Stimulated activated CD8-positive, alpha-beta memory T cell treated with anti-CD3 and anti-CD28 coated beads, Interleukin-2, amount 100 ng/mL, for 1 hour (primary cell): ENCODE measurements at places on chromosomes 7 and 10.

- DNase-seq: no peak
Observed at GRCh38 chr7:80413383-80413945, 98.4 kb downstream of the GNAT3 start.

DNA sequence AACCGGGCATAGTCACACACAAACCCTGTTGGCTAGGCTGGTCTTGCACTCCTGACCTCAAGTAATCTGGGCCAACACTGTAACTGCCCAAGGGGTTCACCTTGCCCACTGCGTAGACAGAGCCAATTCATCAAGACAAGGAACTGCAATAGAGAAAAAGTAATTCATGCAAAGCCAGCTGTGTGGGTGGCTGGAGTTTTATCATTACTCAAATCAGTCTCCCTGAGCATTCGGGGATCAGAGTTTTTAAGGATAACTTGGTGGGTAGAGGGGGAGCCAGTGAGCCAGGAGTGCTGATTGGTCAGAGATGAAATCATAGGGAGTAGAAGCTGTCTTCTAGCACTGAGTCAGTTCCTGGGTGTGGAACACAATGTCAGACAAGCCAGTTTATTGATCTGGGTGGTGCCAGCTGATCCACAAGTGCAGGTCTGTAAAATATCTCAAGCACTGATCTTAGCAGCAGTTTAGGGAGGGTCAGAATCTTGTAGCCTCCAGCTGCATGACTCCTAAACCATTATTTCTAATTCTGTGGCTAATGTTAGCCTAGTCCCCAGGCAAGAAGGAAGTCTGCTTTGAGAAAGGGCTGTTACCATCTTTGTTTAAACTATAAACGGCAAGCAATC, 15.6 kb upstream of the FXYD4 start:
- DNase-seq: no peak

GRCh38 chr7:53013925-53014324, 21.5 kb upstream of the POM121L12 start:
- DNase-seq: no peak

DNA sequence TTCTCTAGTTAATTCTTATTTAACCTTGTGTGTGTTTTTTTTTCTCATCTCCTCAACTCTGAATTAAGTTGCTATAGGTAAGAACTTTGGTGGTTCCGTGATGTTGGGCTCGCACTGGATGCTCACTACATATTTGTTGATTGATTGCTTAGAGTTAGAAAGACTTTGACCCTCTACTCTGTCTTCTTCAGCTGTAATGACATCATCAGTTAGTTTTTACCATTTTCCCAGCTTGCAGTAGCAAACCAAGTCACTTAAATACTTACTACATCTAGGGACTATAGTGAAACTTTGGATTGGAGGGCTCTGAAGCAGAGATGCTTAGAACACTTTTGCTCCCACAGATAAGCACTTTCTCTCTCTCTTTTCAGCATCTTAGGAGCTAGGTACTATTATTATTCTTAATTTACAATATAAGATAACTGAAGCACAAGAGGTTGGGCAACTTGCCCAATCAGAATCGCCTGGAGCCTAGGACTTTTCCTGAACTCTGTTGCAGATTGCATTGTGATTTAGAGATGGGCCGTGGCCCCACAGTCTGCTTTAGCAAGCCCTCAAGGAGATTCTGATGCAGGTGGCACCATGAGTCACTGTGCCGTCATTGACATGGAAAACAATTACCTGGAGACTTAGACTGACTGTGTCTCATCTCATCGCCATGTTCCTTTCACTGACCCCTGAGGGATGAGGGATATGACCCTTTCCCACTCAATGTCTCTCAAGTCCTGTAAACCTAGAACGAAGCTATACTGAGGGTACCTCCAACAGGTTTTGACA, 471.9 kb upstream of the PODXL start:
- DNase-seq: no peak

GRCh38 chr7:46186131-46186530, 265.1 kb upstream of the IGFBP3 start:
- DNase-seq: no peak

GRCh38 chr7:120732256-120732655, 125.7 kb downstream of the TSPAN12 start:
- no peak for DNase-seq

- no peak for DNase-seq
Observed at GRCh38 chr7:96080027-96080426, 241.9 kb downstream of the SLC25A13 start.

DNA sequence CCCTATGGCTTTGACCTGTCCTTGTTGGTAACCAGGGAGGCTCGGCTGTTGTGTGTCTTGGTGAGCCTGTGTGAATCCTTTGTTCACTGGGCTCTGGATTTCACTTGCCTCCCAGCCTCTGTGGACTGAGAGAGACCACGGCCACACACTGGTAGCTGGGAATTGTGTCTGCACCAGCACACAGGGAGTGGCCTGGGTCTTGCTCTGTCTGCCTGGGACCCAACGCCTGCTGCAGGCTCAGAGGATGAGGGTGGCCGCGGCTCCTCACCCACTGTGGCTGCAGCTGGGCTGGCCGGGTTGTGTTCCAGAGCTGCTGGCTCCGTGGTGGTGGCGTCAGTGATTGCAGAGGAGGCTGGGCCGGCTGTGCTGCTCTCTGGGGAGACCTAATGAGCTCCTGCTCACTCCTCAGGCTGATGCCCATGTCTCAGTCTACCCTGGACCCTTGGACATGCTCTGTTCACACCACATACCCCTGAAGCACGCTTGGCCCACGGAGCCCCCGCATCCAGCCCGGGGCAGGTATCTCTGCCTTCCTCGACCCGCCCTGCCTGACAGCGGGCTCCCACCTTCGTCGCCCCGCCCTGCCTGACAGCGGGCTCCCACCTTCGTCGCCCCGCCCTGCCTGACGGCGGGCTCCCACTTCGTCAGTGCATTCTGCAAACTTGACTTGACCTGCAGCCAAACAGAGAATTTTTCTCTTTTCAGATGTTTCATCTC, 328.5 kb downstream of the ADARB2 start:
- no peak for DNase-seq

- DNase-seq: no peak
Observed at GRCh38 chr10:47402641-47403301, 18.7 kb upstream of the ZNF488 start.

DNA sequence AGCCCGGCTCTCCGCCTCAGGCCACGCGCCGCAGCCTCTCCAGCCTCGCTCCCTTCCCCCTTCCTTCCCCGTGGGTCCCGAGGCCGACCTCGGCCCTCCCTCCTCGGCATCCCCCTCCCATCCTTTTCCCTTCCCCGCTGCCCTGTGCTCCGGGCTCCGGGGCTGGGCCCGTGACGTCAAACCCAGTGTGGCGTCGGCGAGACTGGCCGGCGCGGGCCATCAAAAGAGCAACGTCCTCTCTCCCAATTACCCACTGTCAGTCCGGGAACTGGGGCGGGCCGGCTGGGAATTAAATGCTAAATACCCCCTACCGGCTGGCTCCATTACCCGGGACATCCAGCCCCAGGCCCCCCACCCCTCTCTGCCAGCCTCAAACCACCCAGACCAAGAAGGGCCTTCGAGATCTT, 2.6 kb upstream of the GATA3 start:
- no peak for DNase-seq

DNA sequence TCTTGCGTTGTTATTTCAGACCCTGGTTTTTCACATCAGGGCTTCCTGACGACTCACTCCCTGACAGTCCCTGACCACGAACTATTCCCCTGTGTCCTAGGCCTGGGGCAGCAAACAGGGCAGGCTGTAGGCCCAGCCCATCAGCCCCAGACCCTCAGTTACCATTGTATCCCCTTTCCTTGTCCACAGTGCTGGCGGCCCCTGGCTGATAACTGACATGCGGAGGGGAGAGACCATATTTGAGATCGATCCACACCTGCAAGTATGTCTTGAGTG, 50.5 kb upstream of the TRIM8 start:
- no peak for DNase-seq

GRCh38 chr10:59711871-59712494, 2.3 kb upstream of the SLC16A9 start:
- DNase-seq: no peak
